ENCODE measurements at places on chromosomes 7 and 10. TPM values are rescaled to one million over a fixed set of nuclear protein-coding genes. Genes with fewer than 3 reads are reported as not detected.

- DNase-seq: no peak
Measured at GRCh38 chr7:102244601-102245000, 42.1 kb upstream of the SH2B2 start.

DNA sequence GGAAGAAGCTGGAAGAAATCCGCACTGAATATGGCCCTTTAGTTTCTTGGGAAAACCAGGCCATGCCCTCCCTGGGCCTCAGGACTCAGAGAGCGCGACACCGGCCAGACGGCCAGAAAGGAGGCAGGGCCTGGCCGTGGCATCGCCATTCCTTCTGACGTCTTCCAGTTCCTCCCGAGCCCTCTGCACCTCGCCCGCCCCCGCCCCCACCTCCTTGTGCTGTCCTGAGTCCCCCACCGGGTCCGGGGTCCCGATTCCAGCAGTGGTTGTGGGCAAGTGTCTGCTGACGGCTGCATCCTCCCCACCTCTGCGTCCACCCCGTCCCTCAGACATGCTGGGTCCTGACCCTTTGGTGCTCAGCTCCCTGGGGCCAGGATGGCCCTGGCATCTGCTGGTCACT is 312.1 kb upstream of the SHH start:
- no peak for DNase-seq

The CYP3A4 gene
- not detected for total RNA-seq

- DNase-seq: no peak
Measured at GRCh38 chr10:72852508-72852907, 41.0 kb upstream of the OIT3 start.

GRCh38 chr10:35752469-35753461 is 110.7 kb upstream of the FZD8 start:
- DNase-seq: no peak

The ADAMTS14 gene
- 0.32 TPM for total RNA-seq

DNA sequence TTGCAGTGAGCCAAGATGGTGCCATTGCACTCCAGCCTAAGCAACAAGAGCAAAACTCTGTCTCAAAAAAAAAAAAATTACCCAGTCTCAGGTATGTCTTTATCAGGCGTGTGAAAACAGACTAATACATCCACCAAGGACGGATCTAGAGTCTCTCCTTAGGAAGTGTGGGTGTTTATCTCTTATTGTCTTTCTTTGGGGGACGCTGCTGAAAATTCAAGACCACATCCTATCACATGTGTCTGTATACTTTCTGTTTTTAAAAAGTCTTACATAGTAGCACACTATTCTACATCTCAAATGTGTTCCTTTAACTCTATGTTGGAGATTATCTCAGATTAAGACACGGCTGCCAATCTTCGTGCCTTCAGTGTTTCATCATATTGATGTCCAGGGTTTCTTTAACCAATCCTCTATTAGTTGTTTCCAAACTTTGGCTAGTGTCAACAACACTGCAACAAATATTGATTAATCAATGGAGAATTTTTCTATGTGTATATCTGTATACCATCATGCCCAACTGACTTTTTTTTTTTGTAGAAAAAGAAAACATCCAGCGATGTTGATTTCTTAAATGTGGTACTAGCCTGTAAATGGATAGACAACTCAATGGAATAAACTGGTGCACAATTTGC is 92.3 kb upstream of the KDM7A start:
- no peak for DNase-seq

The KCNIP2 gene
- 1.1 TPM for total RNA-seq

DNA sequence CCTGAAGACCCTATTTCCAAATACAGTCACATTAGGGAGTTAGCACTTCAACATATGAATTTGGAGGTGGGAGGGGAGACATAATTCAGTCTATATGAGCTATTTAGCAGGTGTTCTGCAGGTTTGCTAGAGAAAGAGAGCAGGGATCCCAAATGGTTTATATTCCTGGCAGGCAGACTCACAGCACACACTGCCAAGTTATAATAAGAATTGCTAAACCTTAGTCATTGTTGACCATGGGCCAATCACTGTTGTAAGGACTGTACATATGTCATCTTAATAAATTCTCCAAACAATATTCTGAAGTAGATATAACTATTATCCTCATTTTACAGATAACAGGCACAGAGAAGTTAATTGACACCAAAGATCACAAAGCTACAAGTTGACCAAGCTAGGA is 1.5 kb upstream of the CCDC3 start:
- no peak for DNase-seq

DNA sequence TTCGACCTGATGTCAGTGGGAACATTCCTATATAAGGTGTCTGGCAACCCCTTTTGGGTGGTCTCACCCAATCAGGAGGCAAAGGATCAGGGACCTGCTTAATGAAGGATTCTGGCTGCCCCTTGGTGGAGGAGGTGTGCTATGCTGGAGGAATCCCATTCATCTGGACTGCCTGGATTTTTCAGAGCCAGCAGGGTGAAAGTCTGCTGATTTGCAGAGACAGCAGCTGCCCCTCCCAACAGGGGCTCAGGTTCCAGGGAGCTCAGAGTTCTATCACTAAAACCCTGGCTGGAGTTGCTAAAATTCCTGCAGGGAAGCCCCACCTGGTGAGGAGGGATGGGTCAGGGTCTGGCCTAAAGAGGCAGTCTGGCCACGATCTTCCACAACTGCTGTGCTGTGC is 398.5 kb upstream of the CNTNAP2 start:
- no peak for DNase-seq

- DNase-seq: no peak
Measured at GRCh38 chr7:50304911-50305582, 531 bp downstream of the IKZF1 start.

GRCh38 chr7:35424869-35425495 is 171.1 kb upstream of the TBX20 start:
- no peak for DNase-seq

DNA sequence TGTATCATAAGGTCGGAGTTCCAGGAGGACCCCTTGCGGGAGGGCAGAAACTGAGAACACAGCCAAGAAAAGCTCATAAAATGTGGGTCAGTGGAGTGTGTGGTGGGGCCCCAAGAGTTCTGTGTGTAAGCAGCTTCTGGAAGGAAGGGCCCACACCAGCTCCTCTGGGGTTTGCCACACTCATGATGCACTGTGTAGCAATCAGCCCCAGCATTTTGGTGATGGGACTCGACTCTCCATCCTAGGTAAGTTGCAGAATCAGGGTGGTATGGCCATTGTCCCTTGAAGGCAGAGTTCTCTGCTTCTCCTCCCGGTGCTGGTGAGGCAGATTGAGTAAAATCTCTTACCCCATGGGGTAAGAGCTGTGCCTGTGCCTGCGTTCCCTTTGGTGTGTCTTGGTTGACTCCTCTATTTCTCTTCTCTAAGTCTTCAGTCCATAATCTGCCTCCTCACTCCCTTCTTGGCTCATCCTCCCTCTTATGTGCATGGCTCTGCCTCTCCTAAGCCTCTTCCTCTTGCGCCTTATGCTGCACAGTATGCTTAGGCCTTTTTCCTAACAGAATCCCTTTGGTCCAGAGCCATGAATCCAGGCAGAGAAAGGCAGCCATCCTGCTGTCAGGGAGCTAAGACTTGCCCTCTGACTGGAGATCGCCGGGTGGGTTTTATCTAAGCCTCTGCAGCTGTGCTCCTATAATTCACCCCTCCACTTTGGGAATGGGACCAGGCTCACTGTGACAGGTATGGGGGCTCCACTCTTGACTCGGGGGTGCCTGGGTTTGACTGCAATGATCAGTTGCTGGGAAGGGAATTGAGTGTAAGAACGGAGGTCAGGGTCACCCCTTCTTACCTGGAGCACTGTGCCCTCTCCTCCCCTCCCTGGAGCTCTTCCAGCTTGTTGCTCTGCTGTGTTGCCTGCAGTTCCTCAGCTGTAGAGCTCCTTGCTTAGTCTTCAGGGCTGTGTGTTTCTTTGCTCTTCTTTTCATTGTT is 17.8 kb downstream of the PRSS2 start:
- no peak for DNase-seq

The LRRN3 gene
- 1.7 TPM for total RNA-seq

- DNase-seq: no peak
Measured at GRCh38 chr7:36338256-36338655, 51.4 kb upstream of the ANLN start.

DNA sequence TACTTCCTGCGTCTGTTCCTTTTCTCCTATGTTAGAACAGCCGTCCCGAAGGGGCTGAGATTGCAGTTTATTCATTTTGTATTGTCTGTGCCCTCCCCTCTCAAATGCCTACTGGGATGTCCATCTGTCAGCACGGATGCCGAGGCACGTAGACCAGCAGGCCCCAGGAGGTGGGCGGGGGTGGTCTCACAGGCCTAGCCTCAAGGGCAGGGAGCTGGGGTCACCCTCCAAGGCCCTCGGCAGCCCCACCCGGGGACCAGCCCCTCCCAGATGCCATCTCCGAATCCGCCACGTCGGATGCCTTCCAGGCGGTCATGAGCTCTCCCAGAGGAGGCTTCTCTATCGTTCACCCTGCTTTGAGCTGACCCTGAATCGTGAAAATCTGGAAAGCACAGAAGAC is 59.7 kb downstream of the ELFN1 start:
- DNase-seq: no peak

DNA sequence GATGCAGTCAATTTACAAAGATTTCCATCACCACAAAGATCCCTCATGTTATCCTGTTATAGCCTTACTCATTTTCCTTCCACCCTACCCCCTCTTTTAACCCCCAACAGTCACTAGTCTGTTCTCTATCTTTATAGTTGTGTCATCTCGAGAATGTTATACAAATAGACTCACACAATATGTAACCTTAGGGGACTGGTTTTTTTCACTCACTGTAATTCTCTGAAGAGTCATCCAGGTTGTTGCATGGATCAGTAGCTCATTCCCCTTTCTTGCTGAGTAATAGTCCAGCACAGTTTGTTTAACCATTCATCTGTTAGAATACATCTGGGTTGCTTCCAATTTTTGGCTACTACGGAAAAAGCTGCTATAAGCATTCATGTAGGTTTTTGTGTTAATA is 121.1 kb upstream of the PDE1C start:
- DNase-seq: no peak

Data from ascending aorta (tissue), 2 donors.